RWPE2 (cell line): ENCODE measurements at places on chromosomes 4 and X.

- no peak for DNase-seq
These were observed 42.7 kb downstream of the KIF4A start for GRCh38 chrX:70332600-70332999.

GRCh38 chr4:151407466-151408379 lies 1.3 kb upstream of the FHIP1A start:
- DNase-seq: no peak

DNA sequence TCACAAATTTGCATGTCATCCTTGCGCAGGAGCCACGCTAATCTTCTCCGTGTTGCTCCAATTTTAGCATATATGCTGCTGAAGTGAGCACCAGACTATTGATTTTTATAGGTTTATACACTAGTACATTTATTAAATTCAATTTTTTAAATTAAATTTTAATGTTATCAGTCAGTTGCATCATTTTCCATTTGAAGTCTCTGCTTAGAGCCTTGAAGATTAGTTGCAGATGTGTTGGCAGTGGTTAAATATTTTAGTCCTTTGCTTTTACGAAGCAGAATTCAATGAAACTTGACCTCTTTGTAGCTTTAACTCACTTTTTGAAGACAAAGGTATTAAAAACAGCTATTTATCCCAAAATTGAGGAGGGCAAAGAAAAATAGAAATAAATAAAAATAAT lies 16.5 kb downstream of the TRAPPC11 start:
- no peak for DNase-seq

- no peak for DNase-seq
These were observed 4.5 kb downstream of the MSN start for GRCh38 chrX:65671966-65672365.

DNA sequence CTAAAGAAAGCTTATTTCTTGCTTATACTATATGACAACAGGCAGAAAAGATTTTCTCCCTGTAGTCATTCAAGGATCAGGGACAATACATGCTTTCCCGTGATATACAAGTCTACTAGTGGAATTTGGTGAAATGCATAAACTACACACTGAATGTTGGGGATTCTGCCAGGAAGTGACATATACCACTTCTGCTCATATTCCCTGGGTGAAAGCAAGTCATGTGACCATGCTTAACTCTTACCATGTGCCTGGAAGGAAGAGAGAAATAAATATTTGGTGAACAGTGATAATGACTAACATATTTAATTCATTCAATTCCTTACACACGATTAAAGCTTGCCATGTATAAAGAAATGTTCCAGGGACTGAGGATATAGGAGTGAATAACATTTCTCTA lies 534.6 kb downstream of the PPARGC1A start:
- no peak for DNase-seq

- no peak for DNase-seq
These were observed 42.5 kb upstream of the BBS12 start for GRCh38 chr4:122689972-122690371.

GRCh38 chr4:101419336-101420135 lies 72.2 kb upstream of the PPP3CA start:
- no peak for DNase-seq

DNA sequence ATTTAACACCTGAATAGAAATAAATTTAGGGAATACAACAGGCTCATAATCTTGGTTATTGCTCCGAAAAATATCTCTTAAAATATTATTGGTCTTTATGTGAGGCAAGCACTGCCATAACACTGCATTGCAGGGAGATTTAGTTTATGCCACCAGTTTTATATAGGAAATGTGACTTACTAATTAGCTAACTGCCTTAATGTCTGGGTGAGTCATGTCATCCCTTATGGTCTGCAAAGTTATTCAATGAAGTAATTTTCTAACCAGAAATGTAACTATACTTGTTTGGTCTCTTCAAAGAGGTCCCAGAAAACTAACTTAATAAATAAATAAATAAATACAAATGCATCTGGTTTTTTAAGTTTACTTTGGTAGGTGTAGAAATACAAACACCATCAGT lies 597.2 kb downstream of the GALNTL6 start:
- no peak for DNase-seq

- no peak for DNase-seq
These were observed 59.4 kb upstream of the SLC7A11 start for GRCh38 chr4:138301536-138301935.

DNA sequence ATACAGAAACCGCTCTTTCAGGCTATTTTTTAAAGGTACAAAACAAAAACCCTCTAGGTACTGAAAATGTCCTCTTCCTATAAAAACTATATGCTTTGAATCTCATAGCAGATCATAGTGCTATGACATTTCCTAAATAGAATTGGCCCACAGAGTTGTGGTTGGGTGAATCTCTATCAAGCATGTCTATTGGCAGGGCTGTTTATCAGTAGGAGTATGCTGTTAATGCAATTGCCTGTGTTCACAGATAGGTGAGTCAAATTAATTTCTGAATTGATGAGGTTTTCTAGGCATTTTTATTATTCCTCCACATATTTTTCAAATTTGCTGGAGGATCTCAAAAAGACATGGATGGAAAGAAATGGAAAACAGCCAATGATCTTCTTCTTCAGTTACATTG lies 73.9 kb downstream of the QRFPR start:
- no peak for DNase-seq

DNA sequence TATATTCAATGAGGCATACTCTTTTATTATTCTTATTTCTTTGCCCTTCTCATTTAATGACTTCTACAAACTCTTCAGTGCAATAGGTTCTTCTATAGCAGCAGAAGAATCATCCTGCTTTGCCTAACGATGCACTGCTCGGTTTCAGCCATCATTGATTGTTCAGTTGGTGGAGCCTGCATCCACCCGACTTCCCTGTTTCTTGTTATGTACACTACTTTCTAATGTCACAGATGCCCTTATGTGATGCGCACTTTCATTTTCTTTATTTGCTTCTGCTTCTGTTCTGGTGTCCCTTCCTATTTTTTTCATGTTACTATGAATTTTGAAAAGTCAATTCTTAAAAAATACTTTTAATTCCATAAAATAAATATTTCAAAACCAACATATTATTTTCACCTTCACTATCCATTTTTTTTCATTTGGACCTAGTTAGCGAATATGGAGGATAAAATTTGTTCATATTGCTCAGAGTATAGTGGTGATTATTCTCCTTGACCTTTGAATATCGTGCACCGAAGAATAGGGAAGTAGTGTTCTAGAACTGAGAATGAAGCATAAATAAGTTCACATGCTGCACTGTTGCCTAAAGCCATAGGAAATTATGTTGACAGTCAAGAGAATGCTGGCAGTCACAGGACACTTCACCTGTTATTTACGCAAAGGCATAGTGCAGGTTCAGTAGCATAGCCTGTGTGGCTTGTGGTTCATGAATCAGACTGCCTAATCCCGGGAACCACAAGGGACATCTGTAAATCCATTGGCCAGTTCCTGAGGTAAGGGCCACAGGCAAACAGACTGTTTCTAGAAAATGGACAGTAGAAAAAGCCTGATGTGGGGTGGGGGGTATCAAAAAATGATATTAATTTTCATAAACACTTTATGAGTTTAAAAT lies 21.3 kb upstream of the SFRP2 start:
- DNase-seq: no peak

- no peak for DNase-seq
These were observed at the start of gene VSIG4 for GRCh38 chrX:66039944-66040343. TSS of gene VSIG4 (minus strand) at chrX:66040080. CDS start at chrX:66039998, 82 bp downstream.

GRCh38 chr4:64497491-64497890 lies 88.2 kb upstream of the TECRL start:
- no peak for DNase-seq

DNA sequence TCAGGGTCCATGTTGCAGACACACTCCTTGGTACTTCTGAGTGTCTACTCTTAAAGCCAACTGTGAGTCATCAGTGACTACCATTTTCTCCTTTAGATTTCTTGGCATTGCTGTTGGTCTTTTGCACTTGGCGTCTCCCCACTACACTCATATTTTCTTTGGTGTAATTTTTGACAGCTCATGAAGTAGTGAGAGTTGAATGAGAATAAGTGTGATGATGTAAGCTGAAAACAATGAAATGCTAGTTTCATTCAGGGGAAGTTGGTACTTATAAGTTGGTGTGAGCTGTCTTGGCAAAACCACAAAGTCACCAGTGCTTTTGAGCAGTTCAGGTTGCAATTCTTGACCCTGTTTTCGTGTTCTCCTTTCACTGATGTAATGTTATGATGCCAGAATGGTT lies 142.9 kb upstream of the ARX start:
- no peak for DNase-seq

GRCh38 chr4:183107891-183108459 lies 8.9 kb downstream of the WWC2 start:
- no peak for DNase-seq

- no peak for DNase-seq
These were observed 7.8 kb downstream of the TIFA start for GRCh38 chr4:112277705-112278448.

GRCh38 chr4:116397291-116397690 lies 688.1 kb downstream of the TRAM1L1 start:
- DNase-seq: no peak

GRCh38 chr4:10456260-10456594 lies 999 bp downstream of the ZNF518B start:
- DNase-seq: no peak

- no peak for DNase-seq
These were observed 22.3 kb upstream of the HTRA3 start for GRCh38 chr4:8247047-8247930.

DNA sequence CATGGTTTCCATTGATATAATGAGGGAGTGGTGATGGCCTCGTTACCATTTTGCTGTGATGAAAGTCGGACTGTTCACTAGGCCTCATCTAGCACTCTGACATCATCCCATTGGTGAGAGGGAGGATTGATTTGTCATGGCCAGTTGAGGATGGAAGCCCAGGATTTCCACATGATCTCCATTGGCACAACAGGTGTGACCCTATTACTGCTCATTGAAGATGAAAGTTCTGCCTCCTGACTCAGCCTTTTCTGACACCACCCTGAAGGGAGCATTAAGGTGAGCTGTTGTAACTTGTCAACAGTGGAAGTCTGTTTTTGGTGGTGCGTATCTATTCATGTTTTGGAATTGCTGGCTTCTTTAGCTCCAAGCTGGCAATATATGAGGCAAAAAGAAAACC lies 144.2 kb downstream of the PABPC4L start:
- DNase-seq: no peak

GRCh38 chr4:8090312-8090711 lies 68.3 kb downstream of the ABLIM2 start:
- DNase-seq: no peak

GRCh38 chr4:146398896-146399445 lies 122.8 kb downstream of the SLC10A7 start:
- no peak for DNase-seq
